ENCODE measurements at places on chromosomes 3 and 15.

DNA sequence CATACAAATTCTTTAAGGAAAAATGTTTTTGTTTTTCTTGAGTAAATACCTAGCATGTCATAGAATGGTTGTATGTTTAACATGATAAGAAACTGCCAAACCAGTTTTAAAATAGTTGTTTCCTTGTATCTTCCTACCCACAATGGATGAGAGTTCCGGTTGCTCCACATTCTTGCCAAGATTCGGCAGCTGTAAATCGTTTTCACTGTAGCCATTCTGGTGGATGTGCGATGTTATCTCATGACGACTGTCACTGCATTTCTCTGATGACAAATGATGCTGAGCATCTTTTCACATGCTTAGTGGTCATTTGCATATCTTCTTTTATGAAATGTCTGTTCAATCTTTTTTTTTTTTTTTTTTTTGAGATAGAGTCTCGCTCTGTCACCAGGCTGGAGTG, 36.6 kb upstream of the SH3GL3 start:
- no peak for DNase-seq

- no peak for DNase-seq
These were observed 44.6 kb upstream of the LIMD1 start for GRCh38 chr3:45549961-45550360.

GRCh38 chr3:14124223-14124614, 451 bp downstream of the CHCHD4 start:
- peak; percentile 77 for DNase-seq

- DNase-seq, result no peak
These were observed 10.9 kb downstream of the SEMA3G start for GRCh38 chr3:52433996-52434479.

GRCh38 chr15:100670505-100671021, 68.2 kb downstream of the ASB7 start:
- no peak for DNase-seq

All from SW480 (cell line).